ENCODE measurements at places on chromosomes 4 and X.

DNA sequence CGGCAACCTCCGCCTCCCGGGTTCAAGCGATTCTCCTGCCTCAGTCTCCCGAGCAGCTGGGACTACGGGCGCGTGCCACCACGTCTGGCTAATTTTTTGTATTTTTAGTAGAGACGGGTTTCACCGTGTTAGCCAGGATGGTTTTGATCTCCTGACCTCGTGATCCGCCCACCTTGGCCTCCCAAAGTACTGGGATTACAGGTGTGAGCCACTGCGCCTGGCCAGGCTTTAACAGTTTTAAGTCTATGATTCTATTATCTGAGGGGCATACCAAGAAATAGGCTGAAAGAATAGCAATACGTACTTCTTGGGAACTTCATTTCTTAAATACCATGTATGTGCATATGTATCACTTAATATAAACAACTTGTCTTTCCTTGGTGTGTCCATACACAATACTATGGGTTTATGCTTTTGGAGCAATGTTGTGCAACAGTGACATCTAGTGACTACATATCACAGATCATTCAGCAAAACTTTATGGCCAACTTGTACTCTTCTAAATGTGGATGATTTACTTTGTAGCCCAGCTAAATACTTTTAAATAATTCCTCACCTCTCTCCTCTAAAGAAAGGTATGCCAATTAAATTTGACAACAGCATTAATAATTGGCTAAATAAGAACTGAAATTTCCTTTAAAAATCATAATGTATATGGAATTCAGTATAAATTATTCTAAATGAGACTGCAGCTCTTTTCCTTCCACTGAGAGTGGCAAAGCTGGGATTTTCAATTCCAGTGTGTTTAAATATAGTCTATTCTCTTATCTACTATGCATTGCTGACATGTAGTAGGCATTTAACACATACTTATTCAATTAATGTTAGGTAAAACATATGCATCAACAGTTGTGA lies 10.4 kb downstream of the SLC9B1 start:
- DNase-seq: no peak

DNA sequence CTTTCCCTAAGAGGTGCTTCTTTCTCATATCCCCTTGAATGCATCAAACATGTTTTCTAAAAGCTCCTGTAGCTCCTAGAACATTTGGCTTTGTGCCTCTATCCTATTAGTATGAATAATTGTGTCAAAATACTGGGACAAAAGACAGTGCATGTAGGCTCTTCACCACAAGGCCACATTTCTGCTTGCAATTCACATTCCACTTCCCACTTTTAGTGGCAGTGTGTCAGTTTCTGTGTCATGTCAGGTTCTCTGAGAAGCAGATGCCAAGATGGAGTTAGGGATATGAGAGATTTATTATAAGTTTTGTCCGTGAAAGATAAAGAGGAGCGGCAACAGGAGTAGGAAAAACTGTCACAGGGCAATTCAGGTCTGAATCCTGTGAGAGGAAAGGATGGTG lies 61.3 kb upstream of the GPRIN3 start:
- no peak for DNase-seq

DNA sequence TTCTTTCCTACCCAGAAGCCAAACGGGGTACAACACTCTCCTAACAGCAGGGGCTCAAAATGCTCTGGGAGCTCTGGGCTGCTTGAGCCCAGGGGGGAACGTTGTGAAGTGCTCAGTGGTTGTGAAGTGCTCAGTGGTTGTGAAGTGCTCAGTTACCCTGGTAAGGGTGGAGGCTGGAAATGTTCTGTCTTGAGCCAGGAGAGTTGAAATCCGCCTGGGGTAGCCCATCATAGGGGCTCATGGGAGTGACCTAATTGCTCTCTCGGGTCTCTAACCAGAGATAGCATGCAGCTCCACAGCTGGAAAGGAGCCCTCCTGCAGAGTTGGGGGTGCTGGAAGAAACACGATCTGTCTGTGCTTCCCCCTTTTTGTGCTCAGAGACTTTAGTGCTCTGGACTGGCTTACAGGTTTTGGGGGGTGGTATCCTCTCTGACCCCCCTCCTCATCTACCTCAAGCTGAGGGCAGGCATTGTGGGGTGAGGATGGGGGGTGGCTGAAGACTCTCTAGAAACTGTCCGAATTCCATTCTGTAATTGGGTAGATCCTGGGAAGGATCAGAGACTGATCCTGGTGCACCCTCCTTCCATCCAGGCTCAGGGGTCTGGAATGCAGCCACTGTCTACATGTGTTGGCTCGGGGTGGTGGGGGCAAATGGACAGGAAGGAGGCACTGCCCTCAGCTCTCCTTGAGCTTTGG lies 2.7 kb downstream of the EFNB1 start:
- no peak for DNase-seq

DNA sequence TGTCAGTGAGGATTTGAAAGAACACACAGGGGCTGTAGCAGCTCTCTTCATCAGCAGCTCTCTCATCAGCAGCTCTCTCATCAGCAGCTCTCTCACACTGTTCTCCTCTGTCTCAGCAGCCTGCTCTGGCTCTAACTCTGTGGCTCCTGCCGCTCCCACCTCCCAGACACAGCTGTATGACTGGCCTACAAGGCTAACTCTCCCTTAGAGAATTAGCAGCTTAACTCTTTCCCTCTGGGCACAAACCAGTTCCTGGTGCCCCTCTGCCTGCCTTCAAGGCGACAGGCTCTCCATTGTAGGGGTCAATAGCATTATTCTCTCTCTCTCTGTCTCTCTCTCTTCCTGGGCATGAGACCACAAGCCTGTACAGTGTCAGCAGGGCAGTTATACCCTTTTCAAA lies 385.6 kb upstream of the PCDH10 start:
- DNase-seq: no peak

- DNase-seq: no peak
Measured at GRCh38 chrX:20116087-20116576, 575 bp downstream of the MAP7D2 start.

GRCh38 chr4:188704288-188704687 lies 565.0 kb downstream of the TRIML1 start:
- no peak for DNase-seq

DNA sequence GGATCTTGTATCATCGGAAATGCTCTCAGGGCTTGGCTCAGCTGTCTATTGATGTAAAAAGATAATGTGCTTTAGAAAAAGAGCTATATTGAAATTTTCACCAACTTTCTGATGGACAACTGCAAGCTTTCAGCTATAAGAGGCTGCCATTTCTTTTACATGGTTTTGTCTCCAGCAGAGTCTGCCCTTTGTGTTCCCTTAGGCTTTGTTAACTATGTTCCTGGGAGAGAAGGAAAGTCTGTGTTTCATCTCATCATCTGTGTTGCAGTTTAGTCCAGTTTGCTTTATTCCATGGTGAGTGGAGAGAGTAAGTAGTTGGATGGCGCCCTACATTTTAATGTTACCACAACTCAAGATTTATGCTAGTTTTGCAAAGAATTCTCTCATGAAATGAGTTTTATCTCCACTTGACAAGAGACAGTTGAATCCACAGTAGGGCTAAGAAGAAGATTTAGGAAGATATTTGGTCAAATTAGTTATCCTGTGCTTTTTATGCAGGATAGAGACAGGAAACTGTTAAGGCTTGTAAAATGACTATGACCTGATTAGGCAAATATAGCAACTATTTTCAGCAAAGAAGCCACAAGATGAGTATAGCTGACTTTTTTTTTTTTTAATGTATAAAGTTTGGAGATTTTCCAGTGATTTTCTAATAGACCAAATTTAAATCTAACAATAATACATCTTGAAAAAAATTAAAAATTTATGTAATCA lies 16.5 kb downstream of the SEPTIN11 start:
- DNase-seq: no peak

DNA sequence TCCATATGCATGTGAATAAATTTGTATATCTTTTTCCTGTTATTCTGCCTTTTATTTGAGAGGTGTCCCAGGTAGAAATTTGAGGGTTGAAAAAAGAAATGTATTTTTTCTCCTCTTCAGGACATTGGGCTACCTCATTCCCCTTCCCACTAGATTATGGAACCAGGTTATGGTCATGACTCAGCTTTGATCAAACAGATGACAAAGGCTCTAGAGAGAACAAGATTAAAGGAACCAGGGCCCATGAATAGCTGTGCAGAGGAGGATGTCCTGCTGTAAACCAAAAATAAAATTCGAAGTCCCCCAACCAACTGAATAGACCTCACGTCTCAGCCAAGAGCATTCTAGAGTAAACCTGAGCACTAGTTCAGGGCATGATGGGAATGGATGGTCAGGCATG lies 313.2 kb downstream of the RAPGEF2 start:
- no peak for DNase-seq

- no peak for DNase-seq
Measured at GRCh38 chr4:117225471-117225870, 140.1 kb upstream of the TRAM1L1 start.

- DNase-seq: no peak
Measured at GRCh38 chrX:106894978-106895452, 8.1 kb downstream of the RIPPLY1 start.

DNA sequence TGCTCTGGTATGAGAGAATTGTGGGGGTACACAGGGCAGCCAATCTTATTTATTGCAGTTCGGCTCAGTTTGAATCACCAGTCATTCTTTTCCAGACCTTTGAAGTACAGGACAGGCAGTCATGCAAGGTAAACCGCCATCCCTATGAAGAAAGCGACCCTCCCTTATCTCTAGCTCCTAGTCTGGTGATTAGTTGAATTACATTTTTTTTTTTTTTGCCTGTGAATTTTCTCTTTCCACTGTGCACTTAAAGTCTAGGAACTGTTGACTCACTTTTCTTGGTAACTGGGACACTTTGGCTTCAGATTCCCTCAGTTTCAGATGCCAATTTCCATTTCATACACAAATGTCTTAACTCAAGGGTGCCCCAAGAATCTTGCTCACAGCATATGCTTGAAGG lies 82.4 kb upstream of the FAM9C start:
- DNase-seq: no peak

- DNase-seq: no peak
Measured at GRCh38 chr4:125352521-125352920, 37.8 kb downstream of the FAT4 start.

GRCh38 chr4:8181844-8182243 lies 17.2 kb upstream of the SH3TC1 start:
- no peak for DNase-seq

DNA sequence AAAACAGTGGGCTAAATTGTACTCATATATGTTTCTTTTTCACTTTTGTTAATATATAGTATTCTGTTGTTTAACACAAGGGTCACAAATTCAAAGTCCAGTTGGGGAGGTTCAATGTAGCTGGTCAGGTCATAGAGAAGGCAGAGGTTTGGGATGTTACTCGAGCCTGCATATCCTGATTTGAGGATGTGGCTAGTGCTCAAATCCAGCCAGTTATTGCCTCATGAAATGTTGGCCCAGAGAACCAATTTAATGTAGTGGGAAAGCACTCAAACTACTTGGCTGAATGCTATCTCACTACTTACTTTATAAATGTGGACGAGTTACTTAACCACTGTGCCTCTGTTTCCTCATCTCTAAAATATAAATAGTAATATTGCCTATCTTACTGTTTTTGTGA lies 12.5 kb downstream of the USO1 start:
- no peak for DNase-seq

DNA sequence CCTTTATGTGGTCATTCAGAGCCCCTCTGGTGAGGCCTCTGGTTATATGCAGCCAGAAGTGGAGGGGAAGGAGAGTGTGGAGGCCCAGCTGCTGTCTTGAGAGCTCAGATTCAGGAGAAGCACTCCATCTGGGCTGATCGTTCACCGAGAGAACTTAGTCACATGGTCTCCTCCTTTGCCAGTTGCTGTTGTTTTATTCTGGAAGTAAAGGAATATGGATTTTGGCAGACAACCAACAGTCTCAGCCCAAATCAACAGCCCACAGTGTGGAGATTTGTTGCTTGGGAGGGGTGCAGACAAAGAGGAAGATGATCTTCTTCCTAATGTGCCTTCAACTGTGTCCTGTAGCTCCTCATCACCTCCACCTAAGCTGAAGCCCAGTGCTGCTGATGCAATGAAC lies 355.4 kb downstream of the ANK2 start:
- no peak for DNase-seq

- DNase-seq: no peak
Measured at GRCh38 chrX:115958687-115959359, 211.7 kb upstream of the AGTR2 start.

- DNase-seq: no peak
Measured at GRCh38 chr4:139567159-139567870, 11.3 kb upstream of the SETD7 start.

DNA sequence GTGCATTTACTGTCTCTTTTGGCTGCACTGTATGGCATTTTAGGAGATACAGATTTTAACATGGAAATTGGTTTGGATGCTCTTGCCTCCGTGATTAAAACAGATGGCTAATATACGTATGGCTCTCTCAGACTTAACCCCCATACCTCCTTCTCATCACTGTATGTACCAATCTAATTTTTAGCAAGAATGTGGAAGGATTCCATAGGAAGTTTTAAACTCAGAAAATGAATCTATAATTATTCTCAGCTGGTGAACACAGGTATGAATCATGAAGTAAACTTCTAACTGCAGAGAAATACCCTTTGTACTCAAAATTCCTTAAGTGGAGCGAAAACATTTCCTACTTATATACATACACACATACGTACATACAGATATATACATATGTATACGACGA lies 210.5 kb upstream of the NEIL3 start:
- DNase-seq: no peak

- DNase-seq: no peak
Measured at GRCh38 chrX:126695375-126695896, 124.1 kb upstream of the PRR32 start.

GRCh38 chr4:7766661-7767345 lies 172.9 kb downstream of the AFAP1 start:
- DNase-seq: no peak

GRCh38 chr4:40377512-40378365 lies 42.6 kb downstream of the CHRNA9 start:
- DNase-seq: no peak

DNA sequence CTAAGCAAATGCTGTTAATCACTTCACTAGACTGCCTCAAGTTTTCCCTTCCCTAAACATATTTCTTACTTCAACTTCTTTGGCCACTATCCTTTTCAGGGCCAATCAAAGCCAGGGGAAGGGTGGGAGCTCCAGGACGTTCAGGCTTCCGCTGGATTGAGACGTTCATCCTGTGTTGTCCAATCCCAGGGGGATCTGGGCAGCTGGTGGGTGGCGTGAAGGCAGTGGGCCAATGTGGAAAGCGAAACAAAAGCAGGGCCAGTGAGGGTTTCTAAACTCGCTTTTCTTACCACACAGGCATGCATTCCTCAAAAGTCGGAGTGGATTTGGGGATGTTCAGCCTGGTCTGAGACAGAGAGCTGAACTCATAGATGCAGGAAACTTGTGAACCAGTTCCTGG lies 7.6 kb downstream of the CXCL13 start:
- no peak for DNase-seq

DNA sequence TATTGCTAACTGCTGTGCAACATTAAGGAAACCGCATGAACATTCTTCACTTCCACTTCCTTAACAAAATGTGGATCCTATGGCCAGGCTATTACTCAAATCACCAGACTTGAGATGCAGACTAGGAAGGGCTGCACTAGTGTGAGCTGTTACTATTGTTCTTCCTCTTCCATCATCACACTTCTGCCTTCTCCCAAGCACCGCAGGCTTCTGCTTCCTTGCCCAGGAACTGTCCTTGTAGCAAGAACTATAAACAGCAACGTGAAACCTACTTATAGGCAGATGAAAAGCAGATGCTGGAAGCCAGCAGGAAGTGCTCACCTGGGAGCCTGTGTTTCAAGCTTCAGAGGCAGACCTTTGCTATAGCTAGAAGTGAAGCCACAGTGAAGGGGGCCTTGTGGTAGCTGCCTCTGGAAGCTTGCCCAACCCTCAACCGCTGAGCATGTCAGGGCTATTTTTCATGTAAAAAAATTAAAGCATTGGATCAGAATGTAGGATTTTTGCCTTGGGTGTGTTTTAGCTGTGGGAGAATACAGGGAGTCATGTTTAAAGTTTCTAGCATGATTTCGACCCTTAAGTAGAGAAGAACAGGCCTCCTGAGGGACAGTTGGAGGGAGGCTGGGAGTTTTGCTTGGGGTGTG lies 43.9 kb downstream of the CLNK start:
- no peak for DNase-seq

Measured in activated naive CD8-positive, alpha-beta T cell treated with anti-CD3 and anti-CD28 coated beads, Interleukin-2, amount 10 ng/mL, durations not matched to agents 7 days and 5 days (primary cell).